NCI-H1105 (cell line): ENCODE measurements at places on chromosomes 7 and 10.

GRCh38 chr7:28666154-28666553 lies 253.8 kb downstream of the CREB5 start:
- DNase-seq = no peak

- DNase-seq = no peak
Measured at GRCh38 chr7:159328096-159328495, 183.4 kb upstream of the VIPR2 start.

DNA sequence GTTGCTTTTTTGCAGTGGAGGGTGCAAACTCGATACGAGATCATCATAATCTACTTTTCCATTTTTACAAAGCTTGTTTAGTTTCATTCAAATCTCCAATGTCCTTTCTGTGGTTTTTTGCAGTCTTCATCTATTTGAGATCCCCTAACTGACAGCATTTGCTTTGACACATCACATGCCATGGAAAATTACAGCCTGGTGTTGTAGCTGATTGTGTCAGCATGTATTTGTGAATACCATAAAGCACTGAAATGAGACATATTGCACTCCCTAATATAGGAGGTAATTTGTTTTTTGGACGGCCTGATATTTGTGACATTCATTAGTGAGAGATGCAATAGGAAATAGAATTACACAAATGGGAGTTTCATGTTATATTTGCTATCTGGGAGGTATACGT lies 620.8 kb downstream of the KCNMA1 start:
- DNase-seq = no peak

DNA sequence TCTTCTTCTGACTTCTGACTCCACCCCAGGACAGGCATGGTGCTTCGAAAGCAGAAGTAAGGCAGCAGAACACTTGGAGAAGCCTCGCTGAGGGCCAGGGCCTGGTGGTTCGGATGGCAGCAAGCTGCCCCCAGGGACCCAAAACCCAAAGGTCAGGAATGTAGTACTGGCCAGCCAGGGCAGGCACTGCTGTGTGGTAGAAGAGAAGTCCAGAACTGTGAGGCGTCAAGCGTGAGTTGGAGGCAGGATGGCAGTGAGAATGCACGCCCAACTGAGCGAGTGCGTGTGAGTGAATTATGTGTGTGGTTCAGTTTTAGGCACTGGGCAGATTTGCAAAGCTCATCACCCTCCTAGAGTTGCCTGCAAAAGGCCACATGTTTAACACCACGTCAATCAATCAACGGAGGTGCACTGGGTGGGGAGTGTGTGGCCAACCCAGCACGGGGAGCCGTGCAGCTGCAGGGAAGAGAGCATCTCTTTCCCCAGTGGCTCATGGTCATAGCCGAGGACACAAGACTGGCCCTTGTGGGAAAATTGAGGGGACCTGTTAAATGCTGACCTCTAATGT lies 144.3 kb downstream of the KCNMA1 start:
- DNase-seq = no peak

DNA sequence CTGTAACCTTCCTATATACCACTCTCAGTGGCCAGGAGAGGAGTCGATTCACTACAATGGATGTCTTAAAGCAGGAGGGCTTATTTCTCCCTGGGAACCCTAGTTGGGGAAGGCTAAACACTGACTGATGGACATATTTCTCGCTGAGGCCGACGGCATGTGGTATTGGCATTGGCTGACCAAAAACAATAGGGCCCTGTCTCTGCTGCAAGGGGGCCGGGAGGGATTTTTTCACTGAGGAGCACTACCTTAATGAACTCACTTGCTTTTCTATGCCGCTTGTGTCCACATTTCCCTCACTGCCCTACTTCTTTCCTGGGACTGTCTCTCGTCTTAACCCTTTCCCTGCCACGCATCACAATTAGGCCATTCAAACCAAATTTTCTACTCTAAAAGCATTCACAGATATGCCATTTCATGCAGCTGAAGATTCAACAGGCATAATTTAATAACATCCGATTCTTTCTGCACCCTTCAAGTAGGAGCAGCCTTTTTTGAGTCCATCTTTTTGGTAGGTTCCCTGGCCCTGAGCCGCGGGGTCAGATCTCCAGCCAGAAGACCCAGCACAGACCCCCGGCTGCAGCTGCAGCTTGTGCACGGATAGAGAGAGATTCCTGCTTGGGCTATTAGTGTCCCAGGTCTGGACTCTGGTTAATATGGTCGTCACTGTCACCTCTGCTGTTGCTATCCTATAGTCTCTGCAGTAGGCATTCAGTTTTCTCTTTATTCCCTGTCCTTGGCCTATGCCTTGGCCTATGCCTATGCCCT lies 118.7 kb downstream of the HIPK2 start:
- no peak for DNase-seq

DNA sequence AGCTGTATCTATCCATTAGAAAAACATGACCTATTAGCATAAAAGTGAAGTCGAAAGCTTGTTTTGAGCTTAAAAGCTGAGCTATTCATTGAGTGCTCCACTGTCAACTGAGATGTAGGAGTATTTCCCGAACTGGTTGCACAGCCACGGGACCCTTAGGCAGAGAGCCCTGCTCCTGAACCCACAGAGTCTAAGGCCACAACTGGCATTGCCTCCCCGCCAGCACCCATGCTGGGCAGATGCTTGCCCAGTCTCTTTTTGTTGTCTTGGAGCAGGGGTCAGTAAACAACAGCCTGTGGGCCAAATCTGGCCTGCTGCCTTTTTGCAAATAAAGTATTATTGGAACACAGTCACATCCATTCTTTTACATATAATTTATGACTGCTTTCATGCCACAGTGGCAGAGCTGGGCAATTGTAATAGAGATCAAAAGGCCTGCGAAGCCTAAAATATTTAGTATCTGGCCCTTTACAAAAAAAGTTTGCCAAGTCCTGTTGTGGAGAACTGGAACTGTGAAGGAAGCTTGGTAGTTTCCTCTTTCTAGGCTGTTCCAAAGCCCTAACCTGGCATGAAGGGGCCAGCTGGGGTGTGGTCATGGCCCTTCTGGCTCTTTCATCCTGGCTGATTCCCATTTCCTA lies 58.4 kb upstream of the WAPL start:
- DNase-seq = no peak

GRCh38 chr10:77537071-77537470 lies 100.5 kb downstream of the KCNMA1 start:
- DNase-seq = no peak

GRCh38 chr7:15248514-15248913 lies 313.3 kb downstream of the AGMO start:
- DNase-seq = no peak

DNA sequence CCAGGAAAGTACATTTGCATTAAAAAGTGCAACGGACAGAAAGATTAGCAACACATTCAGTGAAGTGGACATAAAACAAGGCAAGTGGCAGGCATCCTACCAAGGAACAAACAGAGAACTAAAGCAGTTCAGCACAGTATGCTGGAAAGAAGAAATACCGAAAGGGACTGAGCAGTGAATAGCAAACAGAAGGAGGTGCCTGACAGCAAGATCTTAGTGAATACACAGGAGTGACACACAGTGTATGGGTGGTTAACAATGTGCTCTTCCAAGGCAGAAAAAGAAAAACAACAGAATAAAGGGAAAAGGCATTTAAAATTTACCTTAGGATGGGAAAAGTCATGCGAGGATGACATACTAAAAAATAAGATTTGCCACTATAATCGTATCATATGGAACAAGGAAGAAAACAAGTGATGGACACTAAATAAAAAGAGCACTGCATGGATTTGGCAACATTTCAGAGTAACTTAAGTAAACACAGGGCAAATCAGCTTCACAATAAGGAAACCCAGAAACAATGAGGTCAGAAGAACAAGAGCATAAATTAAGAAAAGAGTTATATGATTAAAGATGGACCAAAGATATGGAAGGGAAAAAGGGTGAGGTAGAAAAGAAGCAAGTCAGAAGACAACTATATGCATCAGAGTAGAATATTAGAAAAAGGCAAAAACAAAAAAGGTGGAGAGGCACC lies 29.5 kb downstream of the MEST start:
- DNase-seq = no peak

- no peak for DNase-seq
Measured at GRCh38 chr10:49115015-49115795, at the start of gene VSTM4. TSS of gene VSTM4 (minus strand) at chr10:49115522. CDS start at chr10:49115485, 37 bp downstream.

DNA sequence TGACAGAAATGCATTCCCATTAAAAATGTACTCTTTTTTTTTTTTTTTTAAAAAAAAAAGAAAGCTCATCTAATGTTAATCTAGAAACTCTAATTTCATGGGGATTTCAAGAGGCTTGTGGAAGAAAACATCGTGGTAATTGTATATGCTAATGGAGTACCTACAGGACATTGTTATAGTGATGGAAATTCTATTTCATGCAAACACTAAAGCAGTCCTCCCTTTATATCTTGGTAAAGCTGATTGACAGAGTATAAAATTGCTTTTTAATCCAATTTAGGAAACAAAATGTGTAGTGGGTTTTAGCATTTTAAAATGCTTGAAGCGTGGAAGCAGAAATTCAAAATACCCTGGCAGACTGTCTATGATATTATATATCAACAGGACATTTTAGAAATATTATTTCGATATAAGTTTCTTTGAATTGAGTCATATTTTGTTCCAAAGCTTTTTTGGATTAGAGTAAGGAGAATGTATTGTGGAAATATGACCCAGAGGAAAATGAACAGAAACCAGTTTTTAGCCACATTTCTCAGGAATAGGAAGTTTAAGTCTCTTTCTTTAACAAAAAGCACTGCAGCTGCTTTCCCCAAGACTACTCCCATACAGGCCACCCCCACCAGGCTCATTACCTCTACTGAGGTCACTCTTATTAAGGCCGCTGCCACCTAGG lies 121.9 kb downstream of the WNT2 start:
- no peak for DNase-seq
